ENCODE measurements at places on chromosomes 2 and 18.

DNA sequence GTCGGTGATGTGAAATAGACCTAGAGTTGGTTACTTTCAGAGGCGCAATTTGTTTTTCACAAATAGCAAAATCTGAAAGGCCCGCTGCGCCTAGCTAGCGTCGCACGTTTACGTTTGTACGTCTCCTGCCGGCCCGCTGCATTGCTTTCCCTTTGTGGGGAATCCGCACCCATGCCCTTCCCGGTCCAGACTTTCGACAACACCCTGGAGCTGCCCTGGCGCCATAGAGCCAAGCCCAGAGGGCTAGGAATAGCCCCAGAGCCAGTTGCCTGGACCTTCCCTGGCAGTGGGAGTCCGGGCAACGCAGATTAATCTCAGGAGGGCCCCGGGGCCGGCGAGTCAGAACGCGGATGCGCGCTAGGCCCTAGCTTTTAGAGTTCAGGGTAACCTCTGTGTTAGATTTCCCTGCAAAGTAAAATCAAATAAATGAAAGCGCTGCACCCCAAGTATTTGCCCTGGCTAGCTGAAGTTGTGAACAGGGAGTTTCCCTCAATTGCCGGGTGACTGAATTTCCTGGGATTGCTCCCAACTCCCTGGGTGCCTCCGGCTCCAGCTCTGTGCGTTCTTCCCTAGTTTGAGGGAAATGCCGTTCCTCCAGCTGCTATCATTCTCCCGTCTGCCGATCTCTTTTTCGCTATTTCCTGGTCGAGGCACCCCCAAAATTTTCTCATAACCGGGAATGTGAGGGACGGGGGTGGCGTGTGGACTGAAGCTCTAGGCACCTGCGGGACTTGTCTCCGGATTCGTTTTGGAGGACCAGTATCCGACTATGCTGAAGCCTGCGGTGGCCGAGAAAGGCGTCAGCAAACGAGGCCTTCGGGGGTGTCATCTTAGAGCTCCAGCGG lies 1.2 kb upstream of the EN1 start:
- DNase-seq, result no peak

- DNase-seq, result no peak
These were observed 215.3 kb downstream of the SEPTIN10 start for GRCh38 chr2:109398366-109399015.

- no peak for DNase-seq
These were observed 157.6 kb upstream of the NDUFV2 start for GRCh38 chr18:8944871-8945245.

DNA sequence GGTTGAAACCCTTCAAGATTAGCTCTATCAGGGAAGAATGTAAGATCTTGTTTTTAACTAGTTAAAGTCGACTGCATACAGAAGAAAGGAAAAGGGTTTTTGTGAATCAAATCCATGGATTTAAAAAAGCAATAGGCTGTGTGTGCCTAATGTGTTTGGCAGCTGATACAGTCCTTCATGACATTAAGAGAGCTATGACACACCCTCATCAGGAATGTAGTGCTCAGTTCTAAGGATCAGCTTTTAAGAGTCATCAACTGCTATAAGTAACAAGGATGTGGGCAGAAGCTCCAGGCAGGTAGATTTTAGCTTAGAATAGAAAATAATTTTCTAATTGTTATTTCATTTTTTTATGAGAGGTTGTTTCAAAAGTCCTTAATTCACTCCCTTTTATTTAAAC lies 52.9 kb downstream of the PPP1R1C start:
- DNase-seq, result no peak

- no peak for DNase-seq
These were observed 447.6 kb upstream of the POU3F3 start for GRCh38 chr2:104406261-104406726.

GRCh38 chr2:187407407-187408084 lies 40.5 kb downstream of the CALCRL start:
- no peak for DNase-seq

- DNase-seq, result no peak
These were observed 46.3 kb downstream of the TNFRSF11A start for GRCh38 chr18:62371436-62371835.

GRCh38 chr2:214747992-214748391 lies 61.5 kb downstream of the BARD1 start:
- DNase-seq, result no peak

- no peak for DNase-seq
These were observed 34.7 kb downstream of the TRABD2A start for GRCh38 chr2:84846041-84846663.
